ENCODE measurements at places on chromosomes 16 and 17. TPM values are rescaled to one million over a fixed set of nuclear protein-coding genes. Genes with fewer than 3 reads are reported as not detected.

TLCD2 gene
- polyA plus RNA-seq = 9.7 TPM

PRSS8 gene
- polyA plus RNA-seq = 84.0 TPM

PIP4K2B gene
- polyA plus RNA-seq = 84.1 TPM

SLFN12 gene
- polyA plus RNA-seq = 28.2 TPM

PITPNM3 gene
- 5.2 TPM for polyA plus RNA-seq

CCL3 gene
- 12.1 TPM for polyA plus RNA-seq

PEX12 gene
- 8.8 TPM for polyA plus RNA-seq

CDK3 gene
- 23.1 TPM for polyA plus RNA-seq

KRT27 gene
- 0.29 TPM for polyA plus RNA-seq

NGFR gene
- 10.5 TPM for polyA plus RNA-seq

DBNDD1 gene
- polyA plus RNA-seq = 7.8 TPM

GRCh38 chr17:45253879-45254278 is 8.0 kb downstream of the SPATA32 start:
- DNase-seq = no peak

- DNase-seq = no peak
Observed at GRCh38 chr17:37131669-37132611, 183.2 kb downstream of the AATF start.

- DNase-seq = no peak
Observed at GRCh38 chr17:78400581-78401240, 22.3 kb downstream of the PGS1 start.

- DNase-seq = no peak
Observed at GRCh38 chr16:1592446-1592845, 19.4 kb downstream of the IFT140 start.

- no peak for DNase-seq
Observed at GRCh38 chr16:12480286-12480685, 323.4 kb downstream of the CPPED1 start.

- DNase-seq = no peak
Observed at GRCh38 chr17:41532947-41533570, 5.0 kb upstream of the KRT19 start.

GRCh38 chr16:11650641-11651591 is 17.3 kb upstream of the SNN start:
- DNase-seq = no peak

GRCh38 chr17:40932608-40933007 is 4.8 kb downstream of the KRT23 start:
- DNase-seq = no peak

DNA sequence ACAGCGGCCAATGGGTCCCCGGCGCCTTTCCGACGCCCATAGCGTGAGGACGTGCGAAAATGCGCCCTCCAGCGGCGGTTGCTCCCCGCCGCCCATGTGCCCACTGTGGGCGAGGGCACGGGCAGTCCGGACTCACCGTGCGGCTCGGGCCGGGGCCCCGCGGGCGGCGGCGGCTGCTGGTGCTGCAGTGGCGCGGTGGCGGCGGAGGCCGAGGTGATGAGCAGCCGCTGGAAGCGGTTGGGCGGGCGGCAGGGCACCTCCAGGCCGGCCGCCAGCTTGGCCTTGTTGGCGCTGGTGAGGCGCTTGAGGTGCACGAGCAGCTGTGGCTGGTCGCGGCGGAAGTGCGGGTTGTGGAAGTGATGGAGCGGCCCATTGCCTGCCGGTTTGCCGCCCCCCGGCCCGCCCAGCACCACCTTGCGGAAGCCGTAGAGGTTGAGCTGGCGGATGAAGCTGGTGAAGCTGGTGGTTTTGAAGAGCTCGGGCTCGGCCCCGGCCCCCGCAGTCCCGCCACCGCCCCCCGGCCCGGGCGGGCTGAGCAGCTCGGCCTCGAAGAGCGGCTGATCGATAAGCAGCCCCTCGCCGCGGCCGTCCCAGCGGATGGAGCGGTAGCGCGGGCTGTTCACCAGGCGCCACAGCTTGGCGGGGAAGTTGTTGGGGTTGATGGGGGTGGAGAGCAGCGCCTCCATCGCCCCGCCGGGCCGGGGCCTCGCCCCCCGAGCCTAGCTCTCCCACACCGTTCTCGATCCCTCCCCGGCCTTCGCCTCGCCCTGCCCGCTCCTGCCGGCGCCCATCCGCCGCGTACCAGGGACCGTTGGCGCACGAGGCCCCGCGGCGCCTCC is at the start of gene HSF5:
Gene HSF5 (minus strand): TSS at position 820 of the 839 bp plus-strand sequence. CDS start 134 bp downstream, at position 686.
- peak; percentile 16 for DNase-seq

DNA sequence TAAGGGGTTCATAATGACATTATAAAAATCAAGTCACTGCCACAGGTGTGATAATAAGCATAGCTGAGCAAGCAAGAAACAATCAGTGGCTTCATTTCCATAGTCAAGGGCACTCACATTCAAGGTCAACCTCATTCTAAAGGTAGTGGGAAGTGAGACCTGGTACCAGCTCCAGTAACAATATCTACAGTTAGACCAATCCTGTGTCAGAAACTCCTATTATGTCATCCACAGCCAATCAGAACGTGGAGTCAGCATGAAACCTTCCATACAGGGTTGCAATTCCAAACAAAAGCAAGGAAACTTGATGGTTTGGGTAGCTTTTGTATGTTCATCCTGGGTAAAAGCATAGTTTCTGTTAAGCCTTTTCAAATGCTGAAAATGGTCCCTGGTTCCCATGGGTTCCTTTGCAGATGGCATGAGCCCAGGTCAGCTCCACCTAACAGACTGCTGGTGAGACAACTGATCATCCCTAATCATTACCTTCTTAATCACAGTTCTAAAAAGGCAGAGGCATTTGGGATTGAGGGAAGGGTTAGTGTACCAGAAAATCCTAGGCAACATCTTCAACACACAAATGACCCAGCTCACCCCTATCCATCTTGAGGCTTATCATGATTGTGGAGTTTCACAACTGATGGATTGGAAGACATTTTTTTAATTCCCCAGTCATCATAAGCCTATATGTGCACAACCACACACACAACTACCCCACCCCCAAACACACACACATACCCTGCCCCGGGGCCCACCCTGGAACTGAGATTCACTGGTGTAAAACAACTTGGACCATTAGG is 30.4 kb downstream of the TEX2 start:
- DNase-seq = no peak

- peak; percentile 45 for DNase-seq
Observed at GRCh38 chr17:82400206-82400605, 17.9 kb upstream of the HEXD start.

DNA sequence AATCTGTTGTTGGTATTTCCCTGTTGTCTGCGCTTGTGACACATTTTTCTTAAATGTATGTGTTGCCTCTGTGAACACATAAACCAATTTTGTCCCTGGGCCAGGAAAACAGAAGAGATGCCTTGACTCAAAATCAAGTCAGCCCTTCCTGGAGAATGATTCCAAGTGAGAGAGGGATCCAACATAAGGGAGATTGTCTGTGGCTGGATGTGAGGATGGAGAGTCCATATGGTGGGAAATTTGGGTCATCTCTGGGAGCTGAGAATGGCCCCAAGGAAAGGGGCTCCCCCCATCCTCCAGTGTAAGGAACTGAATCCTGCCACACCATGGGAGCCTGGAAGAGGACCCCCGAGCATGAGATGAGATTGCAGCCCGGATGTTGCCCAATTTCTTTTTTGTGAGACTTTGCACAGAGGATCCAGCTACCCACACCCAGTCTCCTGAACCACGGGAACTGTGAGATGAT is 13.5 kb downstream of the CRYM start:
- no peak for DNase-seq

- DNase-seq = no peak
Observed at GRCh38 chr16:59567496-59567895, 833.4 kb upstream of the GOT2 start.

DNA sequence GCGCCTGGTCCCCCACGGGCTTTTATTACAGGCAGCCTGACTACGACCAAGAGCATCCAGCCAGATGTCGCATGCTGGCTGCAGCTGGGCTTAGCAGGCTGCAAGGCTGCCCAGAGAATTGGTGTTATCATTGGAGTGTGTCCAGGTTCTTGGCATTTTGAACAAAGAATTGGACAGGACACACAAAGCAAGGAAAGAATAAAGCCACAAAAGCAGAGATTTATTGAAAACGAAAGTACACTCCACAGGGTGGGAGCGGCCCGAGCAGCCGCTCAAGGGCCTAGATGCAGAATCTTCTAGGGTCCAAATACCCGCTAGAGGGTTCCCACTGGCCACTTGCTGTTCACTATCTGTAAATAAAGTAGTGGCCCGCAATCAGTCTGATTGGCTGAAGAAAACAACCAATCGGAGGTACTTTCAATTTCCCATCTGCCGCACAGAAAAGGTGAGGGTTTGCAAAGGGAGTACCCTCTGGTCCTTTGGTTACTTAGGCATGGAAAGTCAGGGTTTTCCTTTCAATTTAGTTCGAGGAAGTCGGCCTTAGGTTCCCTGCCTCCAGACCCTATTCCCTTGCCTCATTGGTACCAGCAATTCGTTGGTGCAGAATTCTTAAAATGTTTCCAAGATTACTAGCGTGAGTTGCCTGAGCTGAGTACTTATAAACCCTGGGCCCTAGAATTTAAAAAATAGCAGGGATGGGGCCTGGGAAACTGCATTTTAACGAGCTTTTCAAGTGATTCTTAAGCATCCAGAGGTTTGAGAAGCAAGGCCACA is 38.5 kb upstream of the CNEP1R1 start:
- DNase-seq = no peak

- DNase-seq = peak; percentile 47
Observed at GRCh38 chr17:37488009-37488604, 1.6 kb upstream of the DUSP14 start.

GRCh38 chr17:60730273-60730672 is 52.6 kb downstream of the BCAS3 start:
- DNase-seq = no peak

GRCh38 chr17:63095459-63095858 is 129.4 kb downstream of the TANC2 start:
- DNase-seq = no peak

GRCh38 chr17:35536664-35537171 is 760 bp downstream of the SLFN12L start:
- DNase-seq = no peak

GRCh38 chr17:81648707-81649085 is 7.6 kb downstream of the PDE6G start:
- no peak for DNase-seq

GRCh38 chr16:26396511-26397235 is 670.1 kb upstream of the C16orf82 start:
- no peak for DNase-seq

DNA sequence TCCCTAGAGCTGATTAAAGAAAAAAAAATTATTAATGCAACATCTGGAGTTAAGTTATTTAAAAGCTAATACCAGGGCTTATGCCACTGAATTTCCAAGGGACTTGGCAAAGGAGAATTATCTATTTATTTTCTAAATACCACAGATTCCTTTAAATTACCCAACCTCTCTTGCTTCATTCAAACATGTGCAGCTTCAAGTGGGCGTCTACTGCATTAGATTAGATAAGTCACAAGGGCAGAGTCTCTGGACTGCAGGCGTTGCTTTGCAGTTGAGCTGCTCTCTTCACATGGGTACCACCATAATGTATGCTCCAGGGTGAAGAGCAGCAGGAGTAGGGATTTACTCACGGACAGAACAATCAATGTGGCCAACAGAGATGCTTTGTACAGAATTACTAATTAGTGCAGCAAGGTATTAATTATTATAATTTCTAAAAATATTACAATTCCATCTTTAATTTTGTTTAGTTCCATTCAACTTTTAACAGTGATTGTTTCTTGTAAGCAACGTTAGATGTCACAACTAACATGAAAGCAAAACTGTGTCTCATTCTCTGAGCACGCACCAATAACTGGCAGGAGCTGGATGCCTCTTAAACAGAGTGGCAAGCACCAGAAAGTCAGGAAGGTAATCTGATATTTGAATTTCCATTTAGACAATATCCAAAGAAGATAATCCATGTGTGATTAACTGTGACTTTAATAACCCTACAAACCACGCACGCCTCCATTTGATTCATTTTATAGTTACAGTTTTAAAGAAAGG is 214.2 kb downstream of the STX8 start:
- DNase-seq = peak; percentile 31

GRCh38 chr17:51258756-51259563 is 889 bp downstream of the MBTD1 start:
- DNase-seq = peak; percentile 18

DNA sequence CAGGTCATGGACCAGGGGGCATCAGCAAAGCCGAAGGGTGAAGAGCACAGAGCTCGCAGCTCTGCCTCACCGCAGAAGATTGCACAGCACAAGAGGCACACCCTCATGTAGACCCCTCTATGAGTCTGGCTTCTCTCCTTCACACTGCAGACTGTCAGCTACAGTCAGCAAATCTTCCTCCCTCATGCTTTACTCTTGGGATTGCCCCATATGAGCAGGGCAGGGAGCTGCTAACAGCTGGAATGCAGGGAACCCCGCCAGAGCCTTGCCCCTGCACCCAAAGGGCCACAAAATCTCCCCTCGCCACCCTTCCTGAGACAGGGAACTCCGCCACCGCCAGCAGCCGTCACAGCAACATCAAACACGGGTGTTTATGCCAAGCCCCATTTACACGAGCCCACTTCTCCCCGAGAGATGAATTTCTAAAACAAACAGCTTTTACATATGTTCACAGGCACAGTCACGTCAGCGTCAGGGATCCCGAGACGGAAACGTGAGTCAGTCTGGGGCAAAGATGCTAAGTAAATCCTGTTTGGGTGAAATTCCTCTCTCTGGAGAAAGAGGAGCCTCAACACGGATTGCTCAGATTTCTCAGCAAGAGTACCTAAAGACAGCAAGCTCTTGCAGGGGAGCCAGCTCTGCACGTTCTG is 121.9 kb downstream of the CDYL2 start:
- DNase-seq = peak; percentile 10

DNA sequence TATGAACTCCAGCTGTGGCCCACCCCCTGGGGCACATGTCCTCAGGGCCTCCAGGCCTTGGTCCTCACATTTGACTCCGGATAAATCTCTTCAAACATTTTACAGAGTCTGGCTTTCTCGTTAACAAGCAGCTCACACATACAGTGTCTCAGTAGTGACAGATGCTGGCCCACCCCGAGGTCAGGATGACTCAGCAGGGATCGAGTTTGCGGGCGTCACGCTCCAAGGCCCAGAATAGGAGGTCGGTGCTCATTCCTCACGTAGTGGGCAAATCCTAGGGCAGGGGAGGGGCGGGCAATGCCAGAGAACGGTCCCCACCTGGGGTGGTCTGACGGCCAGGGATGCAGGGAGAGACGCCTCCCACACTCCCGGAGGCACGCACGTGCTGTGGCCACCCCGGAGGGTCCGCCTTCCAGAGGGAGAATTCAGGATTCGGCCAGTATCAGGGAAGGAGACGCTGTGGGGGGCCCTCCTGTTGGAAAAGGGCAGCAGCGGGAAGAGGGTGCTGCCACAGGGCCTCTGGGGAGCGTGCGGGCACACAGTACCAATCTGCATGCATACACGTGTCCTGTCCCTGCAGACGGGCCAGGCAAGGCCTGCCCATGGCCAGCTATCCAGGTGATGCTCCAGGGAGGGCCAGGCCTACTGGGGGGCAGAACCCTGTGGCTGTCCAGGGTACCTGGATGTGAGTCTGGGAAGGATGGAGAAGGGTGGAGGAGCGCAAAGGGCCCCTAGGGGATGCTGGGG is 8.6 kb downstream of the SLC7A5 start:
- no peak for DNase-seq

- DNase-seq = no peak
Observed at GRCh38 chr17:82802075-82802780, 37.6 kb downstream of the ZNF750 start.

GRCh38 chr16:20016234-20016633 is 57.5 kb downstream of the GPR139 start:
- no peak for DNase-seq

GRCh38 chr16:159136-159849 is 6.5 kb upstream of the HBM start:
- no peak for DNase-seq
